Endothelial cell (in vitro differentiated cells): ENCODE measurements at places on chromosomes 5 and 9.
A peak's percentile ranks its signal among the peaks of the same experiment; 100 is the strongest.

GRCh38 chr9:116276651-116277121 is 123.1 kb downstream of the PAPPA start:
- no peak overlapping the region for H3K4me3 ChIP-seq
- no peak overlapping the region for H3K27ac ChIP-seq
- DNase-seq, result no peak
- peaks cover 23% of the 10 kb centered on the region for H3K4me1 ChIP-seq
- H3K27me3 ChIP-seq, result peaks cover 8% of the 10 kb centered on the region
- H3K36me3 ChIP-seq, result no peaks in the 10 kb centered on the region

- H3K4me3 ChIP-seq, result peak overlapping the region; percentile 53
- no peak for DNase-seq
- peaks cover 36% of the 10 kb centered on the region for H3K36me3 ChIP-seq
- peaks cover 5% of the 10 kb centered on the region for H3K27me3 ChIP-seq
- H3K27ac ChIP-seq, result no peak overlapping the region
- H3K4me1 ChIP-seq, result no peaks in the 10 kb centered on the region
These were observed 20.0 kb downstream of the CCDC125 start for GRCh38 chr5:69312459-69313160.

DNA sequence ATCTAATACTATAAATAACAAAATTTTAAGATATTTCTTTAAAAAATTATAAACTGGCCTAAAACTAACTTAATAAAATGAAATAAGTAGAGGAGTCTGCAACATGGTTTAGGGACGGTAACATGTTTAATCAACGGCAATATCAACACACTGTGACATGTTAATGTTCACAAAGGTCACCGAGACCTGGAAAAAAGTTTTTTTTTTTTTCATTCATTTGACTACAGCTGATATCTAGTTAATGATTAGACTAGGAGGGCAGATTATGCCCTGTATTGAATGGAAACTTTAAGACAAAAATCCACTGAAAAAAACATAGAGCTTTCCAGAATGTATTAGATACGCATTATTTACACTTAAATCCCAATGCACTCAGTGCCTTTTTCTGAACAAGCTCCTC is 67.0 kb upstream of the CDK5RAP2 start:
- no peaks in the 10 kb centered on the region for H3K27me3 ChIP-seq
- H3K36me3 ChIP-seq, result no peaks in the 10 kb centered on the region
- no peak overlapping the region for H3K27ac ChIP-seq
- DNase-seq, result no peak

DNA sequence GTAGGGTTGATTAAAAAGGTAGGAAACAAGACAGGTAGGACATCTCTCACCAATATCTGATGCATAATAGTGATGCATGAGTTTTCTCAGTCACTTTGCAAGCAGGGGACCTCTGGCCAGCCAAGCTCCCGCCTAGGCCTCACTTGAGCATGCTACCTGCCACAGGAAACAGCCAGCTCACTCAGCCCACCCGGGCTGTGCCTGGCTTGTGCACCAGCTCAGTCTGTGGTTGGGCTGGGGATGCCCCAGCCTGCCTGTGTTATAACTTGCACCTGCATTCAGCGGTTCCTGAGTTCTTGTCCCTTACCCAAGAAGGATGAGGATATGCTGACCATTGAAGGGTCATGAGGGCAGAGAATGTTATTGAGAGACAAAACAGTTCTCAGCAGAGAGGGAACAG is 172.8 kb upstream of the PLCXD3 start:
- no peak for DNase-seq
- H3K36me3 ChIP-seq, result no peaks in the 10 kb centered on the region
- no peak overlapping the region for H3K27ac ChIP-seq
- H3K4me3 ChIP-seq, result no peak overlapping the region
- H3K4me1 ChIP-seq, result no peaks in the 10 kb centered on the region
- no peaks in the 10 kb centered on the region for H3K27me3 ChIP-seq

DNA sequence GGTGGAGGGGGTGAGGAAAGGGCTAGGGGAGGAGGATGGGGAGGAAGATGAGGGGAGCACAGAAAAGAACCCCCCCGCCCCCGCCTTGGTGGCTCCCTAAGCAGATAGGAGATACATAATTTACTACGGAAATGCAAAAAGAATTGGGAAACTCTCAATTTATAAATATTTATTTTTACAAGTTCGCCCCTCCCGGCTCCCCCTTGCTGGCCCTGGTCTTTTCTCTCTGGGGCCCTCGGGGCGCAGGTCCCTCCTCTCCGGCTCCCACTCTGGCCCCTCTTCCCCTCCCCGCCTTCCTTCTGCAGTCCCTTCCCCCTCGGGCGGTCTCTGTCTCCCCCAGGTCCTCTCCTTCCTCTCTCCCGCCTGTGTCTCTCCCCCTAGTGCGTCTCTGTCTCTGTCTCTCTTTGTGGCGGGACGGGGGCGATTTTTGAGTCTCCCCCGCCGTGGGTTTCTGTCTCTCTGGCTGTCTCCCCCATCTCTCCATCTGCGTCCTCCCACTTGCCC is 173.6 kb upstream of the IER5L start:
- peak overlapping the region; percentile 82 for H3K4me3 ChIP-seq
- peak; percentile 38 for DNase-seq
- peaks cover 3% of the 10 kb centered on the region for H3K36me3 ChIP-seq
- H3K27me3 ChIP-seq, result peaks cover 5% of the 10 kb centered on the region

- H3K27ac ChIP-seq, result no peak overlapping the region
- peaks cover 3% of the 10 kb centered on the region for H3K27me3 ChIP-seq
- no peaks in the 10 kb centered on the region for H3K4me1 ChIP-seq
- no peak overlapping the region for H3K4me3 ChIP-seq
These were observed 273.1 kb downstream of the KIAA0825 start for GRCh38 chr5:94345257-94345656.

DNA sequence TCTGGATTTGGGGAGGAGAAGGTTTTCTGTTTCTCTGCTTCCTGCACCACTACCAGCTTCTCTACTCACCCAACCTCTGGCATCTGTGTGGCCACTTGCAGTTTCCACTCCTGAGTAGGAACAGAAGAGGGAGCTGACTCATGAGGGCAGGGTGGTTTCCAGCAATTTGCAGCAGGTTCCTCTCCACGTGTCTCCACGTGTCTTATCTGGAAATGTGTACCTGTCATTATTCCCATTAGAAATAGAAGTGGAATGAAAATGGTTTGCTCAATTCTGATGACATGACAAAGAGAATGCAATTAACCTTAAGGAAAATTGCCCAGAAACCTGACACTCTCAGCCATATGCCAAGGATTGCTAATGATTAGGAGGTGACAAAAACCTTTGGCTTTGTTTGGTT is 33.0 kb downstream of the EGFLAM start:
- DNase-seq, result no peak
- H3K36me3 ChIP-seq, result no peaks in the 10 kb centered on the region
- no peak overlapping the region for H3K4me3 ChIP-seq
- no peak overlapping the region for H3K27ac ChIP-seq
- peaks cover 12% of the 10 kb centered on the region for H3K4me1 ChIP-seq
